ENCODE measurements at places on chromosomes 3 and 15.

DNA sequence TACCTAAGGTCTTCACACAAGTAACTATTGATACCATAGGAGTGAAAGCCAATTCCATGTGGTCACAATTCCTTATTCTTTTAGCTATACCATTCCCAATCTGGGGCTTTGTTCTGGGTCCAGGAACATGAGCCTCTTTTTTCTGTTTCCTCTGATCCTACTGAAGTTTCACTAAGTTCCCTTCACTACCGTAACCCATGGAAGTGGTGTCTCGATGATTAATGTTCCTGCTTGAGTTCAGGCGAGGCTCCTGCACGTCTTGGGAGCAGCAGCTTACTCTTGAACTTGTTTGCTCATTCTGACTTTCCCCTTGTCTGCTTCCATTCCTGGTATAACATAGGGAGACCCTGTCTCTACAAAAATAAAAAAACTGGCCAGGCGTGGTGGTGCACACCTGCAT, 23.6 kb downstream of the ZNF592 start:
- DNase-seq: no peak

DNA sequence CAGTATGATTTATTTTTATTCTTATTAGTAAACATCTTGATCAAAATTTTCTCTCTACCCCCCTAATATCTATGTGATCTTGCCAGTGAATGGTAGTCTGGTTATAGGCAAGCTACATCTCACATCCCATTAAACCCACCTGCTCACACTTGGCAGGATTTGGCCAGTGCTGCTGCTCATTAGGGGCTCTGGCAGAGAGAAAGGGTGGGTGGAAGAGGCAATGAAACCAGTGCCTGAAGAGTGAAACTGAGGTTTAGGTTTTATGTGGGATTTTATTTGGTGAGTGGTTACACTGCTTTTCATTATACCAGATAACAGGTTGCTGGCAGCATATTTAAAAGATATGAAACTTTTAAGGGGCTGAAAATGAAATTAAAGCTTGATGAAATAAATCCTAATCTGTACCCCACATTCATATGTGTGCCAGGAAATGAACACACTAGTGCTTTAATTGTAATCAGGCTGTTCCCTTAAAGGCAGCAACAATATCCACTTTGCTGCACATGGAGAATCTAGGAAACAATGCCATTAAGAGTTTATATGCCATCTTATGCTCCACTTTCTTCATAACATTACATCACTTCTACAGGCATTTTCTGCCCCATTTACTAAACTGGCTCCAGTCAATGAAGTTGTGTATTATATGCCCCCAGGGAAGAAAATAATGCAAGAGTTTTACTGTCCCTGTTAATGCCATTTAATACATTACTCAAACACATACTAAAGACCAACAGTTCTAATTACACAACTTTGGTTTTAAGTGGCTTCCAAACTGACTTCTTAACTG, 688.7 kb downstream of the MECOM start:
- DNase-seq: no peak

DNA sequence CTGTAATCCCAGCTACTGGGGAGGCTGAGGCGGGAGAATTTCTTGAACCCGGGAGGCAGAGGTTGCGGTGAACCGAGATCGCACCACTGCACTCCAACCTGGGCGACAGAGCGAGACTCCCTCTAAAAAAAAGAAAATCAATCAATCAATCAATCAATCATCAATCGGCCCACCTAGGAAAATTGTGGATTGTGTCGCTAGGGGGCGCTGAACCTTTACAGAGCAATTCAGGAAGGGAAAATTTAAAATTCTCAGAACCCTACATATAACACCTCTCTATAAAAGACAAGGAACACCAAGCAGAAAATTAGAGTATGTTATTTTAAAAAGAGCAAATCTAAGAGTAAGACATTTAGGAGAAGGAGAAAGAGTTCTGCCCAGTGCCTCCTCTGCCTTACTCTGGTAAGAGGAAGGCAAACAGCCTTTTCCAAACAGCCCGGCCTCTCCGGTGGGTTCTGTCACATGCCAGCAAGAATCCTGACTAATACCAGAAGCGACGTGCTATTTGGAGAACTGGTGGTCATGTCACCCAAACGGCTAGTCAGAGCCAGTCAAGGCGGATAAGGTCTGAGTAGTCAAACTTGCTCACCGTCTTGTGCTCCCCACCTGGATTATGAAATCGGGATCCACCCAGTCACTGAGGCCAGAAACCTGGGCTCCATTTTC, 22.3 kb upstream of the SMCO1 start:
- DNase-seq: no peak

GRCh38 chr15:75644376-75644775, 3.3 kb upstream of the SNX33 start:
- DNase-seq: no peak

- no peak for DNase-seq
Measured at GRCh38 chr3:190620886-190621608, 107.2 kb downstream of the IL1RAP start.

DNA sequence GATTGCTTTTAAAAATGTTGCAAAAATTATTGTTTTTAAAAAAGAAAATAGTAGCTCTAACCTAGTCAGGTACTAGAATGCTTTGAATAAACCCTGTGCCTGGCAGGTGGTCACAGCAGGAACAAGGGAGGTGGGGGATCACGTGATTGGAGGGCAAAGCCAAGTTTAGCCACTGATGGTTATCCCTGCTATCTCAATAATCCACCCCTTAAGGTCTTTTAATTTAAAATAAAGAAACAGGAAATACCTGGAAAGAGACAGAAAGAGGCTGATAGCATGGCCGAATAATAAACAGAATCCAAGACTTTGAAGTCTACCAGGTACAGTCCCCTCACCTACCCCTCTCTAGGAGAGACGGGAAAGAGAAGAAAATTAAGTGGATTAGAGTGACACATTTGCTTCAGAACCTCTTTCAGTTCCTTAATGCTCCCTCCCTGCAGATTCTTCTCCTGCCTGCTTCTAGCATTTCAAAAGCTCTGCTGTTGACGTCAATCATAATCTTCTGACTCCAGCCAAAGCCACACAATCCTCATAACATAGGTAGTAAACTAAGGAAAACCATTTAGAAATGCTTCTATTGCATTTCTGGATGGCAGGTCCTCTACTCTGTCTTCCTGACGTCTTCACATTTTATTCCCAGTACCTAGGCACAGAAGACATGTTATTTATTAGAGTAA, 303.4 kb upstream of the MME start:
- DNase-seq: no peak

- DNase-seq: no peak
Measured at GRCh38 chr15:73879426-73879825, 6.1 kb downstream of the TBC1D21 start.

DNA sequence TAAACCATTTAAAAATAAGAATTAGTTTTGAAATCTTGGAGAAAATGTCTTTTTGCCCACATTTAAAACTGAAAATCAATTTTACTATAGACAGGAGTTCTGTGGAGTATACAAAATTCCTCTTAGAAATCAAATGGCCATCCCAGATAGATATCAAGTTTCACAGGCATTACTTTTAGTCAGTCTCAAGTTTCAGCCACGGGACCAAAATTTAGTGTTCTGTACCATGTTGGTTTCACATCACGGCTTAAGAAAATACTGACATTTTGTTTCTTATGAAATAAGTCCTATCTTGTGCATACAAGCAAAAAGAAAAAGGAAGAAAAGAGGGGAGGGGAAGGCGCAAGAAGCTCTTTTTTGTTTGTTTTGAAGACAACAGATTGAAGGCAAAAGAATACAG, 45.7 kb downstream of the EIF2AK4 start:
- DNase-seq: no peak
